ENCODE measurements at places on chromosomes 5 and 9.

- no peak for DNase-seq
These were observed 43.7 kb upstream of the SLIT3 start for GRCh38 chr5:169344629-169345028.

- no peak for DNase-seq
These were observed 177.9 kb upstream of the KLF4 start for GRCh38 chr9:107667231-107668070.

DNA sequence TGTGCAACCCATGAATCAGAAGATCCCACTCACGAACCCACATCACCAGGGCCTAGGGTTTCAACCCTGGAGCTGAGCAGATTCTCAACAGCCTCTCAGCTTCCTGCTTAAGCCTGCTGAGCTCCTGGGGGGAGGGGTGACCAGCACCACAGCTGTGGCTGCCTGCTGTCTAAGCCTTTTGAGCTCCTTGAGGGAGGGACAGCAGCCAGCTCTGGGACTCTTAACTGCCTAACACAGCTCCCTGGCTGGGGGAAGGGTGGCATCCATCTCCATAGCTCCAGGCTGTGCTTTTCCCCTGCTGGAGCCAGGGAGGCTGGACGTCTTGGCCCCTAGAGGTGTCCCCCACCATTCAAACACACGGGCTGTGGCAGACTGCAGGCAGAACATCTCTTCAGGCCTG lies 250.3 kb downstream of the DMAC1 start:
- no peak for DNase-seq

GRCh38 chr5:74627646-74628279 lies 12.8 kb downstream of the ENC1 start:
- no peak for DNase-seq

DNA sequence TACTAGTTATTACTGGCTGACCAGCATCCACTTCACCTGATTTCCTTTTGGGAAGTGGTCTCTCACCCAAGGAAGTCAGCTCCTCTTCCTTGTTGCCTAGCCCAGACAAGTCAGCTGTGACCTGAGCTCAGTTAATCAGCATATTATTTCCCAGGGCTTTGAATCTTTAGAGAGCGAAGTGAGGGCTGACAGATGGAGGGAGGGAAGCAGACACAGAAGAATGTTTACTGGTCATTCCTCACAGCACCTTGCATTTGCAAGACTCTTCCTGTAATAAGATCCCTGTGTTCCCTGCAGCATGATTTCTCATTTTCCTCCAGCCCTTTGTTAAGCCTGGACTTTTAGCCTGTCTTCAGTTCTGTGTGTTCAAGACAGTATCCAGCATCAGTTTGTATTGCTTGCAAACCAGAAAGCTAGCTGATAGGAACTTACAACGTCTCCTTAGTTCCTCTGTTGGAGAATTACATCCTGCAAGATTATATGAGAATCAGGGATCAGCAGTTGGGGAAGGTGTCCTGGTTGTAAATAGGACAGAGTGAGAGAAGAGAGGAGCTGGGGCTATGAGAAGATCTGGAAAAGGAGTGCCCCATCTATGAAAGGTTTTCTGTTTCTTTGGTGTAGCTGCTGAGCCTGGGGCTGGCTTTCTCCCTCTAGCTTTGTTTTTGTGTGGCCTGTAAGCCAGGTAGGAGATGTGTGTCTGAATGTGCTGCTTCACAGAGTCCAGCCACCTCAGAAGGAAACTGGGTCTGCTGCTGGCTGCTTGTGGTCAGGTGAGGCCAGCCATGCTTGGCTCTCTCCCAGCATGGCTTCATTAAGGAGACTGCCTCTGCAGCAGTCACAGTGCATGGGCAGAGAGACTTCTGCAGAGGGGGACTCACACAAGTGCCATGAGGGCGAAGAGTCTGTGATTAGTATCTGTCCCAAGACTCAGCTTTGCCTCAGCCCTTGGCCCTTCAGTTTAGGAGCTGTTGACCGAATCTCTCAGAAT lies 50.3 kb downstream of the MAN2A1 start:
- DNase-seq: no peak

DNA sequence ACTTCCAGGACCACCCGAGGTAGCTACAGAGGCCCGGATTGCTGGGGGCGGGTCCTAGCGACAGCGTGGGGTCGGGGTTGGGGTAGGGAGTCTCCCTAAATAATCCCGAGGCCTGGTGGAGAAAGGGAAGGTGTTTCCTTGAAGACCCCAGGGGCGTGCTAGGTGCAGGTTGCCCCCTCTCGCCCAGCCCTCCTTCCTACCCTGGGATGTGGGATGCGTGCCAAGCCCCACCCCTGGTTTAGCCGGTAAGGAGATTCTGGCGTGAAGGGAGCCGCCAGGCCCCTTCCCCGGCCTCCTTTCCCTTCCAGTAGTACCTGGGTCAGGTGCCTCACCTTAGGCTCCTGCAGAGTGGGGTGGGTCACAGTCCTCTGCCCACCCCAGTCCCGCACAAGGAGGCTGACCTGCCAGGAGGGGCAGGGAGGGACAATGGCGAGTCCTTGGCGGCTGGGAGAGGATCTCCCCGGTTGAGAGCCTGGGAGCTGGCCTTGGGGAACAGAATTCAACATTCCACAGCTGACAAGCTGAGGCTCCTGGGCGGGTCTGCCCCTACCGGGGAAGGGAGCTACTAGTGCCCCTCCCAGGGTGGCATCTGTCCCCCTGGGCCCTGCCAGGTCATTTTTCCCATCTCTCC lies 674 bp downstream of the TSPAN17 start:
- DNase-seq: no peak

GRCh38 chr5:51471630-51472029 lies 88.4 kb downstream of the ISL1 start:
- DNase-seq: no peak

DNA sequence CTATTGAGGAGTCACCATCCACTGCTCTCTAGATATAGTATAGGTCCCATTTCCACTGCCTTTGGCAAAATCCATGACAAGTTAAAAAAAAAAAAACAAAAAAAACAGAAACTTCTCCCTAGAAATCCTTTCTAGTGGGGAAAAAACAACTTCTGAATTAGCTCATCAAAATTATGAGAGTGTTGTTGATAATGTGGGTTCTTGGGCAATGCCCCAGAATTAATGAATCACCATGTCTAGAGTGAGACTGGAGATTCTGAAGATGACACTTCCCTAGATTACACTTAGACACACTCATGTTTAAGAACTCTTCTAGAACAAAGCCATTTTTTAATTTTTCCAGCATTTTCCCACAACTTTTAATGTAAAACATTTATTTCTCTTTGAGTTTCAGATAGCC lies 728.0 kb upstream of the C9orf72 start:
- DNase-seq: no peak

GRCh38 chr9:128995791-128996190 lies 32.3 kb downstream of the SH3GLB2 start:
- no peak for DNase-seq

- DNase-seq: no peak
These were observed 2010.0 kb upstream of the WWC1 start for GRCh38 chr5:166281433-166281832.

Data from CD4-positive, alpha-beta T cell treated with Interferon alpha-2 for 1 hour (primary cell).